ENCODE measurements at places on chromosomes 3 and 15. TPM values are rescaled to one million over a fixed set of nuclear protein-coding genes. Genes with fewer than 3 reads are reported as not detected.

The CEMIP gene
- 0.54 TPM for total RNA-seq

The FOXL2NB gene
- not detected for total RNA-seq

The THAP10 gene
- 1.5 TPM for total RNA-seq

The CTXN2 gene
- total RNA-seq: not detected

The SCG5 gene
- 6.3 TPM for total RNA-seq

The SLC28A1 gene
- not detected for total RNA-seq

The GCNT3 gene
- 2.3 TPM for total RNA-seq

The CHRM5 gene
- total RNA-seq: not detected

The MEIS2 gene
- 85.6 TPM for total RNA-seq

The KLHL6 gene
- total RNA-seq: 0.99 TPM

The DNAJA4 gene
- 20.5 TPM for total RNA-seq

The LTK gene
- total RNA-seq: 0.54 TPM

The ZBBX gene
- total RNA-seq: not detected

The DCLK3 gene
- total RNA-seq: not detected

The PCOLCE2 gene
- 25.7 TPM for total RNA-seq

The LRRC31 gene
- total RNA-seq: not detected

The SNX22 gene
- 0.13 TPM for total RNA-seq

The GPX1 gene
- total RNA-seq: 285 TPM

The PYDC2 gene
- not detected for total RNA-seq

The LYSMD4 gene
- total RNA-seq: 16.9 TPM

The CPN2 gene
- not detected for total RNA-seq

The FURIN gene
- total RNA-seq: 48.0 TPM

The CDHR4 gene
- not detected for total RNA-seq

The SETMAR gene
- total RNA-seq: 28.3 TPM

The LRRC15 gene
- 0.42 TPM for total RNA-seq

The PRKCD gene
- total RNA-seq: 10.1 TPM

The SSUH2 gene
- total RNA-seq: not detected

The SCAMP5 gene
- 3.4 TPM for total RNA-seq

The SLC9A9 gene
- 12.8 TPM for total RNA-seq

The TPRG1 gene
- total RNA-seq: 2.1 TPM

The GPR149 gene
- total RNA-seq: not detected

The BSN gene
- total RNA-seq: 0.81 TPM

The ALPK3 gene
- total RNA-seq: 34.4 TPM

The NUDT16 gene
- 56.5 TPM for total RNA-seq

The MED12L gene
- 0.12 TPM for total RNA-seq

The RCCD1 gene
- 5.3 TPM for total RNA-seq

The WDR49 gene
- 8.7 TPM for total RNA-seq

The PLSCR5 gene
- total RNA-seq: not detected

The GLDN gene
- total RNA-seq: 19.6 TPM

The SPTSSB gene
- total RNA-seq: not detected

The SNTN gene
- total RNA-seq: not detected

The CCPG1 gene
- total RNA-seq: 69.6 TPM

The DGKG gene
- 46.3 TPM for total RNA-seq

The LAMB2 gene
- 600 TPM for total RNA-seq

The ADAMTS17 gene
- total RNA-seq: 9.1 TPM

The TMA7 gene
- total RNA-seq: 311 TPM

The PARP16 gene
- 21.7 TPM for total RNA-seq

All from gastroesophageal sphincter (tissue), 4 donors.